Thoracic aorta (tissue), 2 donors: ENCODE measurements at places on chromosomes 5 and 9. TPM values are rescaled to one million over a fixed set of nuclear protein-coding genes. Genes with fewer than 3 reads are reported as not detected.

GRCh38 chr5:39495227-39495626, 70.4 kb upstream of the DAB2 start:
- DNase-seq: no peak

- DNase-seq: no peak
These were observed 22.0 kb upstream of the UGT3A1 start for GRCh38 chr5:36013182-36013581.

The ACO1 gene
- total RNA-seq: 28.6 TPM

GRCh38 chr9:75889977-75890471, 449 bp upstream of the PCSK5 start:
- DNase-seq: no peak

GRCh38 chr9:125747765-125748445, 732 bp downstream of the PBX3 start:
- DNase-seq: no peak

The SHOC1 gene
- total RNA-seq: not detected

- DNase-seq: no peak
These were observed 289.4 kb downstream of the EFNA5 start for GRCh38 chr5:107381189-107381856.

The ST8SIA4 gene
- 7.0 TPM for total RNA-seq

DNA sequence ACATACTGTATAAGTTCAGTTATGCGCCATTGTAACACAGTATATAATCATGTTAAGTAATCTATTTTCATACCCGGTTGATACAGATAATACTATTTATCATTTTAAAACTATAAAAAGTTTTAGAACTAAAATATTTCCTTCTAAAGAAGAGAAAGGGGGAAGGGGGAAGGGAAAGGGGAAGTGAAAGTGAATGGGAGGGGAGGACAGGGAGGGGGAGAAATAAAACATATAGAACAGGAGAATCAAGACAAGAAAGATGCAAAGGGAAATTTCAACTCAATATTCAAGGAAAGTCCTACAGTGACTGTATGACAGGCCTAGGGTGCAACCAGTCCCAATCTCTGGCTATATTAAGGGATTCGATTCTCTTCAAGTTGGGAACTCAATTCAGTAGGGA, 1278.8 kb downstream of the MAT2B start:
- no peak for DNase-seq

- no peak for DNase-seq
These were observed 658.5 kb downstream of the BNC2 start for GRCh38 chr9:16211946-16212345.

The FOXE1 gene
- total RNA-seq: 0.68 TPM

The FBXO10 gene
- total RNA-seq: 6.9 TPM

DNA sequence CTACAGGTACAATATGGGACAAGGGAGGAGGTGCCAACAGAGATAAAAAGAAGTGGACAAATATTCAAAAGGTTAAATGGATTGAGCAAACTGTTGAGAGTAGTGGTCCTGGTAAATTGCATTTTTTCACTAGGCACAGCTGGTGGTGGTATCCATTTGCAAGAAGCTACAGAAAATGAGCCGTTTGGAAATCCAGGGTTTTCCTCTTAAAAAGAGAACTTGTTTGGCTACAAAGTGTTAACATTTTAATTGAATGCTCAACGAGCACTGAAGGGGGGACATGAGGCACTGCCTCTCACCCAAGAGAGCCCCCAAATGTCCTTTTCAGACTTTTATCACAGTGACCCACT, 491 bp upstream of the ZCCHC9 start:
- DNase-seq: no peak

The SAPCD2 gene
- 0.41 TPM for total RNA-seq

- DNase-seq: no peak
These were observed 821.2 kb downstream of the PTPRD start for GRCh38 chr9:9791611-9792010.

GRCh38 chr9:38251036-38251860, 141.3 kb upstream of the ALDH1B1 start:
- DNase-seq: no peak
